ENCODE measurements at places on chromosomes 4 and X.

DNA sequence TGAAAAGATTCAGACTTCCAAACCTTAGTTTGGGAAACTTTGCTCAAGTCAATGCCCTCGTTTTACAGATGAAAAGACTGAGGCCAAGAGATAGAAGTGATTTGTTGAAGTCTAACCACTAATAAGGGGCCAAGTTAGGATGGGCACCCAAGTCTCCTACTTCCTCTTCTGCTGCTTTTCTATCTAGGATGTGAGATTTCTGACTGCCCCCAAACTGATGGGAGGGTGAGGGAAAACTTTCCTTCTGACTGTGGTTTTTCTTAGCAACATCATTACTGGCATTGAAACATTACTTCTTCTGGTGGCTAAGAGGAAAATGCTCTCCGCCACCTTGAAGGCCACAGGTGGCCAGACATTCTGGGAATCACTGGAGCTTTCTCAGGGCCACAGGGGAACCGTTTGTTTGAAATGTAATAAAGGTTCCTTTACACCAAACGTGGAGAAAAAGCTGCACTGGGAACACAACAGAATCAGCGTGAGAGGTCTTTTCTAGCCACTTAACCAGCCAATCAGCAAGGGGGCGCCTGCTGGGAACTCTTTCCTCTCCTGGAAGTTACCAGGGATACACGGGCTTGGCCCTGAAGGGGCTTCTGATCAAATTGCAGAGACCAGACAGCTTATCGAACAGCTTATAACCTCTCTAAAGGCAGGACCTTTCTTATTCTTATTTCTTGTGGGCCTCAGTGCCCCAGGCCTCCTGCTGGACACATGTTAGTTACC is 115.9 kb upstream of the TEX13D start:
- DNase-seq: no peak

DNA sequence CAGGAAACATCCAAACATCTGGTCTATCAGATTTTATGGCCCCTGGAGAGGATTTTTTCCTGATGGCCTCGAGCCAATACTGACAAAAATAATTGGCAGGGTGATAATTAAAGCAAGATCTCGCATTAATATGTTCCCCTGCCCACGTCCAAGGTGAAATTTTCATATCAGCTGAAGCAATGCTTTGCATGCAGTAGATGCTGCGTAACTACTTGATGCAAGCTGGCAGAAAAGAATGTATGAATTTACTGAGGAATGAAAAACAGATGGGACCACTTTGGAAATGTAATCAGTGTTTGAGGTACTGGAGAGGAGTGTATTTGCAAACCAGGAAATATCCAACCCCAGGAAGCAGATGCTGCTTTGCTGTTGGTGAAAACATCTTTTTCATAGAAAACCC is 36.8 kb upstream of the REST start:
- no peak for DNase-seq

DNA sequence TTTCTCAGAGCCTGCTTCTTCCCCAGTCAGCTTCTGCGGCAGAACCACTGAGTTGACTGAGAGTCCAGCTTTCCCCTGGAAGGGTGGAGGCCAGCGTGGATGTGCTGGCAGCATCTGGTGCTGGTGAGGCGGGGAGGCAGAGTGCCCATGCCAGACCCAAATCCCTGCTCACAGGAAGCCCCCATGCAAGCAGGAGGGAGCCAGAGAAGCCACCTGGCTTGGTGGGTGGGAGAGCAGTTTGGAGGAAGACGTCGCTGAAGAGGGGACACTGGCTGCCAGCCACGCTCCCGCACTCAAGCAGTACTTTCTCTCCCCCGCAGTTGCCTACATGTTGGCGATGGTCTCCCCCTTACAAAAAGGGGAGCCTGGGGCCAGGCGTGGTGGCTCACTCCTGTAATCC is 6.0 kb downstream of the PDZD4 start:
- no peak for DNase-seq

DNA sequence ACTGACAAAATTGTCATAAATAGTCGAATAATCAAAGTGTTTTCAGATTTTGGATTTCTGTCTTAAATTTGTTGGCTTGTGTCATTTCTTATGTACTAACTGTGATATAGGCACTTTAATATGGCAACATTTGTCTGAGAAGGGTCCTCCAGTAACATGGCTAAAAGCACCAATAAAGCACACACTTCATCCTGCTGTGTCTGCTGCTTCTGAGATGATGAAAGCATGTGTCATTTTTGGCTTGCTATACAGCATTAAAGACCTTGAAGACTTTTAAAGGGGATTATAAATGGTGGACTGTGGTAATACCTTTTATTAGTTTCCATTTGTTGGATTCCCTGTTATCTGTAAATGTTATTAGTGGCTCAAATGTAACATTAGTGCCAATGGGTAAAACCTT is 551.8 kb upstream of the GRID2 start:
- DNase-seq: no peak

- peak; percentile 79 for DNase-seq
Observed at GRCh38 chrX:118726887-118727685, at the start of gene IL13RA1. Gene IL13RA1, plus strand, starts transcription at chrX:118727606. Its CDS starts 33 bp downstream, at chrX:118727639.

DNA sequence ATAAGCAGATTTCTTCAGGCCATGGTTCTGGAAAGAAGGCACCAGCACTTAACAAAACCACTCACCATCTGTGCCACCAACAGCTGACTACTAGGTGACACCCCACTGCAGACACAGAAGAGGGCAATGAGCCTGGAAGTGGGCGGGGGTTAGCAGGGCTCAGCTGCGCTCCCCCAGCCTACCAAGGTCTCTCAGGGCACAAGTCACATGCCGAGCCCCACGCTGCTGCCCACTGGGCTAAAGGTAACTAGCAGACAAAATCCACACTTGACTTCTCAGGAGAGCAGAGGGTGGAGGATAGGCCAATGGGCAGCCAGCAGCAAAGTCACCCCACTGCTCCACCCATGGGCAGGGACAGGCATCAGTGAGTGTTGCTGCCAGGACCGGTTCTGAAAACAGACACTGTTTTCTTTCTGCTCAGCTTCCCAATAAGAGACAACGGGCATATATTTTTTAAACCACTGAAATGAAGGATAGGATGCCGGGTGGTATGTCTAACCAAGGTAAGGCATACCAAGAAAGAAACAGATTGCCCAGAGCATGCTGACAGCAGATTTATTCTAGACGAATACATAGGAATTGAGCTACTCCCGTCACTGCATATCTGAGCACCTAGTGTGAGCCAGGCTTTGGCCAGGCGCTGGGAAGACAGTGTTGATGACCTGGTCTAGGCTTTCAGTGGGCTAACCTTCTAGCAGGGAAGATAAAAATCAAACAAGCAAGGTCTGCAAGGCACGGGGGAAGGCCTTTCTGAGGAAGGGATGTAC is 20.1 kb downstream of the ACSL1 start:
- no peak for DNase-seq

- DNase-seq: no peak
Observed at GRCh38 chr4:129970801-129971200, 874.8 kb downstream of the C4orf33 start.

DNA sequence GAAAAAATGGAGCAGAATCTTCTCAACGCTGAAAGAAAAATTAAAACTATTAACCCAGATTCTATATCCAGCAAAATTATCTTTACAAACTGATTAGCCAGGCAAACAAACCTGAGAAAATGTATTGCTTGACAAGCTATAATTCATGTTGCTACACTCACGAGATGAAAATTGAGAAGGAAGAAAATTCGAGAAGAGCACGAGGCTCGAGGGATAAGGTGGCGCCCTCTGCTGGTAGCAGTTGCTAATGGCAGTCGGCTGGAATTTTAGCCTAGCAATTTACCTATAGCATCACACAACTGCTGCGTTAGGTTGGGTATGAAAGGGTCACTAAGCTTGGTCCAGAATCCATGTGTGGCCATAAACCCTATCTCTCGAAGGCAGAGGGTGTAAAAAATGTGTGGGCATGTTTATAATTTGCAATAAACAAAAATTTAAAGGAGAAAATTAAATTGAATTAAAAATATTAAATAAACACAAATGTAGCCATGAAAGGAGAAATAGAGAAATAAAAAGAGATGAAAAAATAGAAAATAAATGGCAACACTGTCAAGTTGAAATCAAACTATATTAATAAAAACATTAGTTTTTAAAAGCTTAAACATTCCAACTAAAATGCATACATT is 126.6 kb downstream of the PPP4R3C start:
- no peak for DNase-seq

Measured in NCI-H187 (cell line).